ENCODE measurements at places on chromosomes 13 and 19.

- DNase-seq: no peak
These were observed 713.7 kb downstream of the SLITRK1 start for GRCh38 chr13:83168590-83168989.

- no peak for DNase-seq
These were observed 219.0 kb downstream of the KATNAL1 start for GRCh38 chr13:30088312-30088855.

- peak; percentile 47 for DNase-seq
These were observed 20.3 kb upstream of the RFC3 start for GRCh38 chr13:33797622-33798021.

DNA sequence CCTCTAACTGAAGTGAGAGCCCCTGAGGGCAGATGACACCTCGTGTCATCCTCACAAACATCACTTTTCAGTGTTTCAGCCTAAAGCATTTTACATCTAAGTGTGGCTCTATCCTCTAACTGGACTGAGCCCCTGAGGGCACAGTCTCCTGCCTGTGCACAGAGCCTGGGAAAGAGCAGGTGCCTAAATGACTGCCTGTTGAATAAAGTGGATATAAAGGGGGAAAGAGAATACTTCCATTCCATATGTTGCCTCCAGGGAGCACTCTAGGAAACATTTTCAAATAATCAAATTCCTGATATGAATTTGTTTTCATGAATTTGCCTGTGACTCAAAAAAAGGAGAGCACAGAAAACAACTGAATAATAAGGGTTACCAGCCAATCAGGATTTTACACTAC is 32.2 kb downstream of the CNMD start:
- no peak for DNase-seq

DNA sequence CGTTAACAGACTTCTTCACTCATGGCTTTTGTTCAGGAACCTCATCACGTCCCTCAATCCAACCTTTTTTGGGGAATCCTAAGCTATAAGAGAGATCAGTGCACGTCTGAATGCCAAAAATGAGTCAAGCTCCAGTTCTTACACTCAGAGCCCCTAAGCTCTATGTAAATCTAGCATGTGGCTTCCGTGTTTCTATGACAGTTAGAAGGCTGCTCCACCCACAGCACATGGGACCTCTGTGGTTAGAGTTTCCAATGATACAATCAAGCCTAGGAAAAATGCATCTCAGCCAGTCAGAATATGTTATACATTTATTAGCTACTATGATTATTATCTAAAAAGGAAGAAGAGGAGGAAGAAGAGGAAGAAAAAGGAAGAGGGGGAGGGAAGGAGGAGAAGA is 135.9 kb downstream of the ENOX1 start:
- DNase-seq: no peak

GRCh38 chr19:44947041-44947581 is 1.3 kb downstream of the APOC2 start:
- DNase-seq: no peak

DNA sequence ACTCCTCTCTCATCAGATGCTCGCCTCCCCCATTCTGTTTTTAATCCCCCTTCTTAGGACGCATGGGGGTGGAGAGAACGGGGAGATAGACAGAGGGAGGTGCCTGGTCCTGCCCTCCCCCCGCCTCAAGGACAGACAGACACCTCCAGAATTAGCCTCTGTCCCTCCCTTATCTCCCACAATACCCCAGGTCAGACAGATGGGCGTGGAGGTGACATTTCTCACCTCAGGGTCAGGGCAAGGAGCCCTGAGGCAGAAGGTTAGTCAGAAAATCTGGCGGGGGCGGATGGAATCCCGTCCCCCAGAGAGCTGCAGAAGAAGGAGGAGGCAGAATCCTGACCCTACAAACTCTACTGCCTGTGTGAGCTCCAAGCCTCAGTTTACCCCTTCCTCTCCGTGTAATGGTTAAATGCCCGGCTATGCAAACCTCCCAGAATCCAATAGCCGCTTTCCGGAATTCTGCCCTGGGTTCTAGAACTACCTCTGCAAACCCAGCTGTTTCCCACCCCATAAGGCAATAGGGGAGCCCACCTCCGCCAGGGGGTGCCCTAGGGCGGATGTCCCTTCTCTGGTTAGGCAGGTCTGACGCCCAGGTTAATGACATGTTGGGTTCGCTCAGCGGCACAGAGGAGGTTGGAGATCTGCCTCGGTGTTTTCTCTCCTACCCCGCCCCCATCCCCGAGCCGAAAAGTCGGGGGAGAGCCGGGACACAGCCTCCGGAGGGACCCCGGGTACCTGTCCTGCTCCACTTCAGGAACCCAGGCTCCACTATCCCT is 900 bp downstream of the PPP1R13L start:
- no peak for DNase-seq

GRCh38 chr13:75723901-75724300 is 87.8 kb downstream of the LMO7 start:
- DNase-seq: no peak

All from LNCaP clone FGC (cell line).